ENCODE measurements at places on chromosomes 7 and 10.

DNA sequence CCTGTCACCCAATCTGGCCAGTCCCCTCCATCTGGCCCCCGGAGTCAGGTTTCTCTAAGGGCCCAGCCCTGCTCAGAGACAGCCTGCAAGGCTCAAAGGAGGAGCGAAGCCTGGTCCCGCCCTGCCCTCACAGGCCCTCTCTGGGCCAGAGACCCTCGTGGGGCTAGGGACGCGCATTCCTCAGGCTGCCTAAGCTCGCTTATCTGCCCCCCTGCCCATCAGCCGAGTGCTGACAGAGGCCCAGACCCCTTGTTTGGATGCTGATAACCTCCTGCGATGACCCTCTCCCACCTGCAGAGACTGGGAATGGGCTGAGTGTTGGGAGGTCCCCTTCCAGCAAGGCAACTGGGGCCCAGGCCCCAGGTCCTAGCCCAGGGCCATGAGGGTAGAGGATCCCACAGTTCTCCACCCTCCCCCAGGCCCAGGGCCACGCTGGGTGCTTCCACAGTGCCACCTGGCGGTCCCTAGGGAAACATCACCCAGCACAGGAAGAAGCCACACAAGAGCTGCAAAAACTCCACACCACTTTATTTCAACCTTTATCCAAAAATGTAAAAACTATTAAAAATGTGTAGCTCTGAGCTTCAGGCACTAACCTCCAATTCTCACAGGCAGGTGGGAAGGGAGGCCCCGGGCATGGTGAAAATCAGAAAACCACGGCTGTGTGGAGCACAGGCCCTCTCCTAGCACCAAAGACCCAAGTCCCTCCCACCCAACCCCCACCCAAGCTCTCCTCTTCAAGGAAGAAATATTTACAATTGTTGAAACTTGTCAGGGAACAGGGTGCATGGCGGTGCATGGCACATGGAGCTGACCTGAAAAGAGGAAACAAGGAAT lies 2.2 kb downstream of the NPM3 start:
- DNase-seq, result peak; percentile 52

DNA sequence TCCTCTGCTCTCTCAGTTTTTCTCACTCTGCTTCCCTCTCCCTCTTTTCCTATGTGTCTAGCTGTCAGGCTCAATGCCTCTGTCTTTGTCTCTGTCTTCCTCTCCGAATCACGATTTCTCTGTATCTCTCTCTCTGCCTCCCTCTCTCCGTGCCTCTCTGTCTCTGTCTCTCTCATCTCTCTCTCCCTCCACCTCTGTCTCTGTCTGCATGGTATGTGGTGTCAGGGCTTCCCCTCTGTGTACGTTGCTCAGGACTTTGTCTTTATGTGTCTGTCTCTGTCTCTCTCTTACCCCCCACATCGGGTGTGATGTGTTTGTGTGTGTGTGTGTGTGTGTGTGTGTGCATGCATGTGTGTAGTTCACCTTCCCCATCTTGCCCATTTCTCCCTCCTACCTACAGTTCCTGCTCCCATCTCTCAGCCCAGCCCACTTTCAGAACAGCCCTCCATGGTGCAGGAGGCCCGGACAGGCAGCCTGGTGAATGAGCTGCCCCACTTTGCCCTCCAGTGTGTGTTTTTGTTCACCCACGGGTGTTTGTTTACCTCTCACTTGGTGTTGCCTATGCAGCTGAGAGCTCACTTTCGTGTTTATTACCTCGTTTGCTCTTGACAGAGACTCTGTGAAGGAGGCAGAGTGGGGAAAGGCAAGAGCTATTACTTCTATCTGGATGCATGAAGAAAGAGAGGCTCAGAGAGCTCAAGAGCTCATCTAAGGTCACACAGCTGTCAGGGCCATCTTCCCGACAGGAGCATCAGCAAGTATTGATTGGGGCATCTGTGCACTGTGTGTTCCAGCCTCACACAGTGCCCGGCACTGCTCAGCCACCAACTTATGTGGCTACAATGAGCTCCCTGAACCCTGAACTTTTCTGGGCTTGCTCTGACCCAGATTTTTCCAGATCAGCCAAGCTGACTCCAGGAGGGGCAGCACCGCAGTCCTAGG lies 163.5 kb upstream of the ZMIZ1 start:
- no peak for DNase-seq

DNA sequence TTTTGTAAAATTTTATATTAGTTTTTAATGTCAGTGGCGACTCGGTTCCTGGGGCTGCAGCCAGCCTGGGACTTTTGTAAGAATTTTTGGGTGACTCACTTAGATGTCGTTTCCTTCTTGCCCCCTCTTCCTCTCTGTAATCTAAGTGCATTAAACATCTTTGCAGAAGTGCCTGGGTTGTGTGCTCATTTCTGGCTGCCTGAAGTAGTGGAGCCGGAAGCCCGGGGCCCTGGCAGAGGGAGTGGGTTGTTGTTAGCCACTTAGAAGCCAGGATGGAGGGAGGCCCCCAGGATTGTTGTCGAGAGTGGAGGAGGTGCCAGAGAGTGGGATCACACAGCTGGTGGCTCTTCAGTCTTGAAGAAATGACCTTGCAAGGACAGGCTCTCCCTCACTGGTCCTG lies 11.0 kb upstream of the TRIM8 start:
- DNase-seq, result no peak

DNA sequence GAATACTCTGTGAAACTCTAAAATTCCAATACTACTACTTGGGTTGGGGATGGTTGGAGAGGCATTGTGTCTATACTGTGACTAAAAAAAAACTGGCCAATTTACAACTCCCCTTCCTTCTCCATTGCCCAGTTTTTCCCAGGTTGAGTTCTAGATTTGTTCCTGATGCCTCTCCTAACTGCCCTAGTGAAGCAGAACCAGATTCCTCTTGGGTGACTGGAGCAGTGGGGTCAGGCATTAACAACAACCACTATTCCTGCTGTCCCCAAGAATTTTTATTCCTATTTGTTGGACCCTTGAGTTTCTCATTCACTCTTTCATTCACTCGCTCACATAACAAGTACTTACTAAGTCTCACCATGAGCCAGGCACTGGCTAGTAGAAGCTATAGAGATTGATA lies 5.8 kb downstream of the GOT1 start:
- DNase-seq, result no peak

DNA sequence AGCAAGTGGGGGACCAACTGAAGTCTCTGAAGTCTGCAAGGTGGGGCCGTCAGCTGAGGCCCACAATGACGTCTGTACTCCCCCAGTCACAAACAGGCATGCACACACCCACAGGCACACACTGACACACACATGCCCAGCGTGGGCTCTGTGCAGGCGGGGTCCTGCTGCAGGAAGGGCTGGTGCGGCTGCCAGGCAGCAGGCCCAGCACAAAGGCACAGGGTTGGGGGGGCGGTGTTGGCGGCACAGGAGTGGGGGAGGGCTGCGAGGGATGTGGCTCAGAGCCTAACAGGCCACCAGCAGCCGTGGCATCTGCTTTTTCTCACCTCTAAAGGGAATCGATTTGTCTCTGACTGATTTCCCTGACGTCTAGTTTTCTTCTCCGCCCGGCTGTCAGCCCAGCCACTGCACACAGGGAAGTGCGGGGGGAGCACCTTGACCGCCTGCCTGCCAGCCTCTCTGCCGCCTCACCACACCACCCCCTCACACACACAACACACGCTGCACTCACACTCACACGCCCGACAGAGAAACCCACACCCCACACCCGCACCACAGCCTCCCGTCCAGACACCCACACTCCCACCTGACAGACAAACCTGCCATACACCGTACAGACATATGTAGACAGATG lies 43.5 kb upstream of the ZMIZ1 start:
- no peak for DNase-seq

Measured in SW480 (cell line).